ENCODE measurements at places on chromosomes 16 and 17. TPM values are rescaled to one million over a fixed set of nuclear protein-coding genes. Genes with fewer than 3 reads are reported as not detected.

DNA sequence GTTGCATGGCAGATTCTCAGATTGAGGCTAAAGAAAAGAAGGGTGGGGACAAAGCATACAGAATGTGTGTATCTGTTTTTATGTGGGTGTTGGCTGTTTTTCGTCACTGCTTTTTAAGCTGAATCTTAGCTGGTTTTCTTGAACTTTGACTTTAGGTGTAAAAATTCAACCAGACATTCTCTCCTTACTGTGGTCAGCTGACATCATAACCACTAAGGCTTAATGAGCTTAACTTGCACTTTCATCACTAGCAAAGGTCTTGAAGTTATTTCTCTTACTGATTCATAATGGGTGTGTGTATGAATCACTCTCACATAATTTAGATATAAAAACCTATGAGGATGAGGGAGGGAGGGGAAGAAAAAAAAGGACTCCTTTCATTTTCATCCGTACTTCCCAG is 4.0 kb upstream of the CDC6 start:
- DNase-seq: no peak

- peak; percentile 80 for DNase-seq
Measured at GRCh38 chr17:29778956-29779811, 150.8 kb downstream of the SSH2 start.

DNA sequence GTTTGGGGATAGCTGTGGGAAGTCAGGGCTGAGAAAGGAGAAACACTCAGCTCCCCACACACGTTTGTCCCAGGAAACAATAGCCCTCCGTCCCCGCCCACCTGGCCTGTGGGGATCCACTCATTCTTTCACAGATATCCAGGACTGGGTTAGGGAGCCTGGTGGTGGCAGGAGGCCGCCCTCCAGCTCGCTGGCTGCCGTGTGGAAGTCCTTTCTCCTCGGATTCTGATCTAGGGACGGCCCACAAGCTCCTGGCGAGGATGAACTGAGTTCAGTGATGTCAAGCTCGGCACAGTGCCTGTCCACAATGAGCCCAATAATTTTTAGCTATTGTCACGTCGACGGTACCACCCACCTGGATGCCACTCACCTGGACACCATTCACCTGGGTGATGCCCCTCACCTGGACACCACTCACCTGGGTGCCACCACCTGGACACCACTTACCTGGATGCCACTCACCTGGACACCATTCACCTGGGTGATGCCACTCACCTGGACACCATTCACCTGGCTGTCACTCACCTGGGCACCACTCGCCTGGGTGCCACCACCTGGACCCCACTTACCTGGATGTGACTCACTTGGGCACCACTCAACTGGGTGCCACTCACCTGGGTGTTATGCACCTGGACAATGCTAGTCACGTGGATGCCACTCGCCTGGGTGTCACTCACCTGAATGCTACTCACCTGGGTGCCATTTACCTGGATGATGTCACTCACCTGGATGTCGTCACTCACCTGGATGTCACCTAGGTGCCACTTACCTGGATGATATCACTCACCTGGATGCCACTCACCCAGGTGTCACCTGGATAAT is 172.5 kb upstream of the FOXF1 start:
- no peak for DNase-seq

- DNase-seq: peak; percentile 86
Measured at GRCh38 chr17:7021993-7022778, 664 bp upstream of the BCL6B start.

DNA sequence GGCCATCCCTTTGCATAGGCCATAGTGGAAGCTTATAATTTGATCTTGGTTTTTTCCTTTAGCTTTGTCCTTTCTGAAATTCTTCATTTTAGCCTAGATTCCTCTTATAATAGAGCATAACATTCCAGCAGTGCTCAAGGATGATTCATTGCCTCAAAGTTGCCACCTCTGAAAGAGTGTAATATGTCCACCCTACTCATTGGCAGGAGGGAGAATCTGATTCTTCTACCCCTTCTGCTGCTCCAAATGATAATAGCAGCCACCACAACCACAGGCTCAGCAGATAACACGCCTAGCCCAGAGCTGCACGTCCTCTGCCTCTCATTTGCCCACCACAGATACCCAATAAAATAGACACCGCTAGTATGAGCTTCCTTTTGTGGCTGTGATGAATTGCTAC is 337.4 kb upstream of the HSBP1 start:
- DNase-seq: no peak

DNA sequence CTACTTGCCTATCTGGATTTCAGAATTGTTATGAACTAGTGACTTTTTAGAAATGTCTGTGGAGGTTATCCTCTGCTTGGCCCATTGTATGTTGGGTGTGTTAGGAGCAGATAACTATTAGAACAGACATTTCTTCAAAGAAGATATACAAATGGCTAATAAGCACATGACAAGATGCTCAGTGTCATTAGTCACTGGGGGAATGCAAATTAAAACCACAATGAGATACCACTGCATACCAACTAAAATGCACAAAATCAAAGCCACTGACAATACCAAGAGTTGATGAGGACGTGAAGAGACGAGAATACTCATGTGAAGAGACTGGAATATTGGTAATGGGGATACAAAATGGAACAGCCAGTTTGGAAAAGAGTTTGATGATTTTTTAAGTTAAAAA is 39.2 kb downstream of the CEP112 start:
- no peak for DNase-seq

GRCh38 chr16:27718201-27719105 is 168.5 kb downstream of the KATNIP start:
- no peak for DNase-seq

DNA sequence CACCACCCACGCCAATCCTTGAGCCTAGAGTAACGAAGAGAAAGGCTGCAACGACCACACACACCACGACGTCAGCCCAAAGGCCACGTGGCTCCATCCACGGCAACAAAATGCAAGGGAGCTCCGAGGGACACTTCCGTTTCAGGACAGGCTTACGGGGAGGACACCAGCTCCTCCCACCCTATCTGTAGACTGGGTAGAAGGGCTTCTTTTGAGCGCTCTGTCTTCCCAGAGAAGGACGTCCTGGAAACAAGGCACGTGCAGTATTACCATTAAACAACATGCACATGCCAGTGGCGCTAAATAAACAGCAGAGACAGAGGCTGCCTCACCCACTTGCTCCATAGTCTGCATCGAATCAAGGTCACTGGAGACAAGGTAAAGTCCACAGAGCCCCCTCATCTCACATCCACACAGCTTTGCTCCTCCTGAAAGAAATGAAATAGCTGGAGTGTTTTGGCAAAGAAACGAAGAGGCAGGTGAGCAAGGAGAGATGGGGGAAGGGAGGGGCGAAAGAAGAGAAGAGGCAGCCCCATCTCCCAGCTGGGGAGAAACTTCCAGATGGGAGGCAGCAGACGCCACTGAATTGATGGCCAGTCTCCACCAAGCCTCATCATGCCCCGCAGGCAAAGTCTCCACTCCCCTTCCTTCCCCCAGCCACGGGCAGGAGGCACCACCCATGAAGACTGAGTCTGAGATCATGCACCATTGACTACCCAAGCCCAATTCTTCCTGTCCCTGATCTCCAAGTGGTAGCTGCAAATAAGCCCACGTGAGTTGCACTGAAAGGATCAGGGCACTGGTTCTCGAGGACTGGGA is 24.0 kb downstream of the ZFHX3 start:
- no peak for DNase-seq

DNA sequence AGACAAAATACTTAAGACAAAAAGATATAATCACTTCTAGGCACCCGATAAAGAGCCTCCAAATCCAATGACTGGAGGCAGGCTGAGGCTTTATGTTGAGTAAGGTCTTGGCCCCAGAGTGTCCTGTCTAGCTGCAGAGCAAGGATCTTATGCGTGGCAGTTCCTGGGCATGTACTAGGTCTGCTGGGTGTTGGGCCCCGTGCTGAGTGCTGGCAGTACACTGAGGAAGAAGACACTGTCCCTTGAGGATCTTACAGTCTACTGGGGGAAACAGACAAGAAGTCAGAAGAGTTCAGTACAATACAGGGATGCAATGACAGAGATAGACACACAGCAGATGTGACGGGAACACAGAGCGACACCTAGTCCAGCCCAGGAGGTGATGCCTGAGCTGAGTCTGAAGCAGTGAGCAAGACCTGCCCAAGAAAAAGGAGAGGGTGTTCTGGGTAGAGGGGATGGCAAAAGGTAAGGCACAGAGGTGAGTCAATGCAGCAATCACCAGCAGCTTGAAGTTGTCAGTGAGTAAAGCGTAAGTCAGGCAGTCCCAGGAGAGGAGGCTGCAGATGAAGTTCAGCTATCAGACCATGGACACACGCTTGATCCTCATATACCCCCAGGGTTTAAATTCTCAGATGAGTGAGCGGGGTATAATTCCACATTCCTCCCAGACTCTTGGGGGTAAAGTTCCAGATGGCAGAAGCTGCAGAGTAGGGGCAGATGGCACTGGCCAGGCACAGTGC is 18.1 kb downstream of the MAP3K14 start:
- no peak for DNase-seq

DNA sequence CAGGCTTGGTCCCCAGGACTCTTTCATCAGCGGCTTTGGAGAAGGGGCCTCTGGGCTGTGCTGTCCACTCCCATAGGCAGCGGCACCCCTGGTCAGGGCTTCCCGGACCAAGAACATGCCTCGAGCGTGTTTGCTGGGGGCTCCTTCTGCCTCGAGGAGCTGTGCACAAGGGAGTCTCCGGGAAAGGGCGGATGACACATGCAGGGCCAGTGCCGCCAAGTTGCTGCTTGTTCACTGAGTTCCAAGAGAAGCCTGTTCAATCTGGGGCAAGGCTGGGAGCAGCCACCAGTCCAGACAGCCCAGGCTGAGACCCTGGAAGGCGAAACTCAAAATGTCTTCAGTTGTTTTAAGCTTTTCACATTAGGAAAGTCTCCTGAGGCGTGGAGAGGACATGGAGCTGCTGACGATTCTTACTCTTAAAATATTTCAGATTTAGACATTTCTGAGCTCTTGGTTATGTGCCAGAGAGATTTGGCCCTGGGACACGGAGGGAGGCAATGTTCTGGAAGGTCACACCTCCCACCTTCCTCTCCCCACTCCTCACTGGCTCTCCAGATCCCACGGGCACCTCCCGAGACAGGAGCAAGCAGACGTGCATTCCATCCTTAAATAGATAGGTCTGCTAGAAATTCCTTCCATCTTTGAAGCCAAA is 84.5 kb upstream of the ZNF469 start:
- DNase-seq: no peak

- no peak for DNase-seq
Measured at GRCh38 chr16:88477631-88478519, 24.8 kb downstream of the ZFPM1 start.

- DNase-seq: no peak
Measured at GRCh38 chr16:85153656-85154091, 41.4 kb upstream of the CIBAR2 start.

- no peak for DNase-seq
Measured at GRCh38 chr16:35306915-35307314, 1847.5 kb downstream of the TP53TG3F start.

DNA sequence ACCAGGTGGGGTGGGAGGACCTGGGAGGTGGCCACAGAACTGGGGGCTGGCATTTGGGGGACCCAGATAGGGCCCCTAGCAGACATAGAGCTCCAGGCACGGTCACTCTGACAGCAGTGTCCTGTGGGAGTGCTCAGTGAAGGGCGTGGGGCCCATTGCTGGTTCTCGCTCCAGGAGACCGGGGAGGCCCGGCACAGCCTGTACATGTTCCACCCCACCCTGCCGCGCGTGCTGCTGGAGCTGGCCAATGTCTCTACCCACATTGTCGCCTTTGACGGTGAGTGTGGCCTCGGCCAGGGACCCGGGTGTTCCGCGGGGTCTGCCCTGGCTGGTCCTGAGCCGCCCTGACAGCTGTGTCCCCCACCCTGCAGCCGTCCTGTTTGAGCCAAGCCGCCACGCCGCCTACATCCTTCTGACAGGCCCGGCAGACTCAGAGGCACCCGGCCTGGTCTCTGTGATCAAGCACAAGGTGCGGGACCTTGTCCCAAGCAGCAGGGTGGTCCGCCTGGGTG is 11.2 kb downstream of the RGS11 start:
- DNase-seq: no peak

GRCh38 chr17:42126836-42127235 is 4.2 kb downstream of the HSPB9 start:
- no peak for DNase-seq

- DNase-seq: no peak
Measured at GRCh38 chr17:42243493-42243982, 32.7 kb downstream of the STAT5B start.

DNA sequence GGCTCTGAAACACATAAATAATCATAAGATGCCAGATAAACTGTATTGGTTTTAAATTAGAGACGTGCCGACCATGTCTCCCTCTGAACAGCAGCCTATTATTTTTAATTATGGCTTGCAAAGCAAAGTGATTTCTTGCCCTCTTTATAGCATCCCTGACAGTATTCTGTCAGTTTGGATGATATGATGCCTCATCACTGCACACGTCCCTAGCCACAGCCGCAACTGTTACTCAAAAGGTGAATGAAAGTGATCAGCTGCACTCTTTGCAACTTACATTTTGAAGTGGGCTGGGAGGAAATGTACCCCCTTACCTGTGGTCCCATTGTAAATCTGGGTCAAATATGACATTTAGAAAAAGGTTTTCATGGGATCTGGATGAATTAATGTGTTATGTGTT is 389.9 kb downstream of the MAF start:
- DNase-seq: no peak

DNA sequence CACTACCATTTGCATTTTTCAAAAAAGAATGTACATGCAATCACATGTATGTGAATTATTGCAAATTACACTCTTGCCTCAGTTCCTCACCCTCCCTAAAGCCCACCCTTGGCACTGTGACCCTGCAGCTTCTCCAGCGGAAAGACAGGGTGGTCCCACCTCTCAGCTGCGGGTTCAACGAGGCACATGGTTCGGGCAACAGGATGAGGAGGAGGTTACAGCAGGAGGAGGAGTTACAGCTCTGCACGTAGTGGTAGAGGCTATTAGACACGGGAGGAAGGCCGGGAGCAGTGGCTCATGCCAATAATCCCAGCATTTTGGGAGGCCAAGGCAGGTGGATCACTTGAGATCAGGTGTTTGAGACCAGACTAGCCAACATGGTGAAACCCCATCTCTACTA is 5.2 kb downstream of the C16orf95 start:
- DNase-seq: no peak

- DNase-seq: no peak
Measured at GRCh38 chr16:81821436-81822128, 42.5 kb downstream of the PLCG2 start.

ARL17B gene
- polyA plus RNA-seq: 14.5 TPM

SLC35G6 gene
- not detected for polyA plus RNA-seq

STH gene
- not detected for polyA plus RNA-seq

PLA2G10 gene
- not detected for polyA plus RNA-seq

PMFBP1 gene
- 0.29 TPM for polyA plus RNA-seq

ZNF287 gene
- polyA plus RNA-seq: 0.08 TPM

KRT39 gene
- not detected for polyA plus RNA-seq

RNF222 gene
- polyA plus RNA-seq: not detected

TP53TG3 gene
- polyA plus RNA-seq: 1.5 TPM
